ENCODE measurements at places on chromosomes 4 and X.
A peak's percentile ranks its signal among the peaks of the same experiment; 100 is the strongest.

GRCh38 chrX:70481471-70482270, 37.0 kb downstream of the DLG3 start:
- DNase-seq: no peak

DNA sequence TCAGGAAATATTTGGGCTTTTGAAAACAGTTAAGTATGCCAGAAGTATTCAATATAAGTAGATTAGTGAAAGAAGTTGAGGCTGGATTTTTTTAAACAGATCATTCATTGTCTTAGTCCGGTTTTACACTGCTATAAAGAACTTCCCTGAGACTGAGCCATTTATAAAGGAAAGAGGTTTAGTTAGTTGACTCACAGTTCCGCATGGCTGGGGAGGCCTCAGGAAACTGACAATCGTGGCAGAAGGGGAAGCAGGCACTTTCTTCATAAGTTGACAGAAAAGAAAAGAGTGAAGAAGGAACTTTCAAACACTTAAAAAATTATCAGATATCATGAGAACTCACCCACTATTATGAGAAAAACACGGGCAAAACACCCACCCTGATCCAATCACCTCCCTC, 31.1 kb upstream of the CYLC1 start:
- no peak for DNase-seq

DNA sequence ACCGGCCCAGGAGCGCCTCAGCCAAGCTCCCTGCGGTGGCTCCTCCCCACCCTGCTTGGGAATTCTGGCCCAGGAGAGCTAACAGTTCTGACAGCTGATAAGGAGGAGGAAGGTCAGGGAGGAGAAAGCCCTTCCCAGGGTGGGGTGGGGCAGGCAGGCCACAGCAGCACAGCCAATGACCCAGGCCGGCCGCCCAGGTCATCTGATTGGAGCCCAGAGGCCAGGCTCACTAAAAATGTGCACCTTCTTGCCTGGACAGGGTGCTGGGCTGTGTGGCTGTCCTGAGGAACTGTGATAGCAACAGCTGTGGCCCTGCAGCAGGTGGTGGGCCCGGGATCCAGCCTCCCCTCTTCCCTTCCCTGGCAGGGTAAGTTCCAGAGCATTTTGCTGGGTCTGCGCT, 17.2 kb upstream of the SH3TC1 start:
- DNase-seq: no peak

DNA sequence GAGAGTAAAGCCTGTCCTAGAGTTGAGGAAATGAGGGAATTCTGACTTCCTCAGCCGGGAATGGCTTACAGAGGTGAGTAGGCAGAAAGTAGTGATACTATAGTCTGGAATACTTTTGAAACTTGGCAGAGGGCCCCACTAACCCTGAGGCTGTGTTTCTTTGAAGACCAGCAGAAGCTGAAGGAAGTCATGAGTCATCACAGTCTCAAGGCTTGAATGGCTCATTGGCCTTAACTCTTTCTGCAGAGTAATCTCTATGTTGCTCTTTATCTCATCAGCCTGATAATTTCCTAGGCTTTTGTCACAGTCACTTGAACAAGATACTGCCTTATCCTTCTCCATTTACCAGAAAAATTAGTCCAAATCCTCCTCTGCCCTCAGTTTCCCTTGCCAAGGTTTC, 80.8 kb downstream of the ANKRD50 start:
- DNase-seq: no peak

DNA sequence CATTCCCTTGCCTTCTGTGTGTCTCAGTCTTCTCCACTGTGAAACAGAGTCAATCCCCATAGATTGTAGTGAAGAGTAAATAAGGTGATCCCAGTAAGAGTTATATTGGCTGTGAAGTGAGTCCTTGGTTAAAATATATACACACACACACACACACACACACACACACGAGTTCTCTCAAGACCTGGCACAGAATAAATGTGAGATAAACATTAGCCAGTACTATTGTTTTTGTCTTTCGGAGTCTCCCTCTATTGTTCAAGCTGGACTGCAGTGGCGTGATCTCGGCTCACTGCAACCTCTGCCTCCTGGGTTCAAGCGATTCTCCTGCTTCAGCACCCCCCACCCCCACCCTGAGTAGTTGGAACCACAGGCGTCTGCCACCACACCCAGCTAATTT, 44.8 kb upstream of the FAM156A start:
- DNase-seq: no peak

DNA sequence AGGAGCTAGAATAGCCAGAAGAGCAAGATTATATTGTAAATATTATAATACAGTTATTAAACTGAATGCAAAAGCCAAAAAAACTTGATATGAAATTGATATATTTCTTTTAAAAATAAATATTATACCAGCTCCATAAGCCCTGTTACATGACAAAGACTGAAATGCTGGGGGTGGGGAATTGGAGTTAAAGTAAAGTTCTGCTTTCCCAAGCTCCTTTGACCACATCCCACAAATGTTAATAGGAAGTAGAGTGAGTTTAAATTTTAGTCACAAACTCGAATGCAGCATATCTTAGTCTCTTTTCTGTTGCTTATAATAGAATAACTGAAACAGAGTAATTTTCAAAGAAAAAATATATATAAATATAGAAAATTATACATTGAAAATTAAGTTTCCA, 46.9 kb upstream of the NFKB1 start:
- DNase-seq: no peak

DNA sequence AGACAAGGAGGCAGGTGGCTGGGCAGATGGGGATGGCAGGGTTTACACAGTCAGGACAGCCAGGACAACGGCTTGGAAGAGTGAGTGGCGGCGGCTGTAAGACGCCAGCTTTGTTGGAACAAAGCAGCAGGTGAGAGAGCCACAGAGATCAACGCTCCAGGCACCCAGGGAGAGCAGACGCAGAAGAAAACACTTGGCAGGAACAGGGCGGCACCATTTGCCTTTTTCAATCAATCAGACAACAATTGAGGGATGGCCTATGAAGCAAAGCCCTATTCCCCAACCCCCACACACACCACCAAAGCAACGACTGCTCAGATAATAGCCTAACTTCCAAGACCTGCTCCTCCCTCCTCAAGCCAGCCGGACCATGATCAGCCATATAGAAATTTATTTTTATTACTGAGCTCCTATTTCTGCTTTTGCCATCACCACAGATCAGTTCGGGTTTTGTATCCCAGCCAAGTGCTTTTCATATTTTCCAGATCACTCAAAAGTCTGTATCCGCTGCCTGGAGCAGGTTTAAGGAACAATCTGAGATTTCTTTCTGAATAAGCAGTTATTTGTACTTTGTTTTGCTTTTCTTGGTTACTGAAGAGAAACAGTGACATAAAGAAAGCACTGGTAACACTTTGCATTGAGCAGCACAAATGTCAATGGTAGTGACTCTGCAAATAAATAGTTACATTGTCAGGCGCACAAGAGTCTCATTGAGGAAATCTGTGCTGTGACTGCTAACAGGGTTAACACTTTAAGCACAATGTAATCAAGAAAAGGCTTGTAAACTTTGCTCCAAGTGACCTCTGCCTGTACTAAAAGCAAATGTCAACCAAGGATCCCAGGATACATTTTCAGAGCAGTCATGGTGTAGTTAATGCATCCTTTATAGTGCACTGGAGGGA, 81.8 kb upstream of the RBPJ start:
- DNase-seq: peak; percentile 77

DNA sequence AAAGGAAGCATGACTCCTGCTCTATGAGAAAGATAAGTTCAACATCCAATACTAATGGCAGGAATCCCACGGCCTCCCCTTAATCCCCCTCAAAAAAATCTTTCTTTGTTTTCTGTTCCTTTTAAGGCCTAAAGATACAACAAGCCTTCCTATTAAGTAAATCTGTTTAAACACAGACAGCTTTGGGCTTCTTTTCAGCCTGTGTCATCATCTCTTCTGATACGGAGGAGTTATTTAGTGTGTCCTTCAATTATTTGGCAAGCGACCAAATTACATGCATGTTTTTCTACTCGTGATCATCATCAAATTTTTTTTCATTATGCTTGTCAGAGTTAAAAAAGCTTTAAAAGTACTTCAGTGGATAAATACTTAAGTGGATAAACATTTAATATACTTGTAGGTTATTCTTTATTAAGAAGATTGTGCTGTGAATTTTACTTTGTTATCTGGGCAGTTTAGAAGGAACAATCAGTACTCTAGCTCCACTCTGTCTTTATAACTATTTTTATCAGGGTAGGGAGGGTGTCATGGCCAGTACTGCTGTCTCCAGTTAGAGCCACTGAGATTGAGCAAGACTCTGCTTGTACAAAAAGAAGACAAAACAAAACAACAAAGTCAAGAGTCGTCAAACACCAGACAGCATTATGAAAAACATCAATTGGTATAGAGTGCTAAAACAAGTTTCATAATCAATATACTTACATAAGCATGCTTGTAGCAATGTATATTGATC, 210.7 kb downstream of the PRR32 start:
- no peak for DNase-seq
